ENCODE measurements at places on chromosomes 12 and 14. TPM values are rescaled to one million over a fixed set of nuclear protein-coding genes. Genes with fewer than 3 reads are reported as not detected.

DNA sequence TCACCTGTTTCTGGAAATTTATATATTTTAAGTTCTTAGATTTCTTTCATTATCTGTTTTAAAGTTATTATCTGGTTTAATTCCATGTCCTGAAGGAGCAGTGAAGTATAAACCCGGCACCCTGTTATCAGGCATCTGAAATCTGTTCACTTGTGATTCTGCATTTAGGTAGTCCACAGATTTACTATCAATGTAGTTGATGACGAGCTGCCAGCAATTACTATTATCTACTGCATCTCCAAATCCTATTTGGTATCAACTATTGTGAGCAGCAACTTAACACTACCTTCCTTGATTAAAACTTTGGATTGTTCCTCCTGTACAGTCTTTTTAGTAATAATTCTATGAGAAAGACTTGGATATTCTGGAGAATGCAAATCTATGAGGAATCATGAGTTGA is 36.1 kb downstream of the PRORP start:
- H3K27ac ChIP-seq, result no peak overlapping the region
- H3K4me1 ChIP-seq, result peaks cover 10% of the 10 kb centered on the region
- DNase-seq, result no peak
- H3K36me3 ChIP-seq, result peaks cover 10% of the 10 kb centered on the region
- no peaks in the 10 kb centered on the region for H3K27me3 ChIP-seq

DNA sequence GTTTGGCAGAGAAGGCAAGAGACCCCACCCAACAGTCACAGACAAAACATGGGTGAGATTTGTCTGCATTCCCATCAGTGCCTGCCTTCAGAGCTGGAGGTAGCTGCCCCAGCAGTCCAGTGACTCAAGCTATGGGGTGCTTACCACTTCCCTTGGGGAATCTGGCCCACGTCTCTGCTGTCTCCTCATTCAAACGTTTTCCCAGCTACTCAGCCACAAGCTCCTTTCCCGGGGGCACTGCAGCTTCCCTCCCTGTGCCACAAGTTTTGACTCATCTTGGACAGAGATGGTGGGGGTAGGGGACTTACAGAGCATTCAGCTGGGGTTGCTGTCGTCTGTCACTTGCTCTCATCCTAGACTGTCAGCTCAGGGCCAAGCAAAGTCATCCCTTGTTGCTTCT is 66.6 kb downstream of the FBXL14 start:
- H3K27me3 ChIP-seq, result peaks cover 68% of the 10 kb centered on the region
- no peak overlapping the region for H3K4me3 ChIP-seq
- H3K4me1 ChIP-seq, result peaks cover 22% of the 10 kb centered on the region
- H3K27ac ChIP-seq, result no peak overlapping the region
- H3K36me3 ChIP-seq, result no peaks in the 10 kb centered on the region

LRCOL1 gene
- total RNA-seq, result not detected

GRCh38 chr12:70338531-70338930 is 27.6 kb upstream of the KCNMB4 start:
- H3K36me3 ChIP-seq, result peaks cover 76% of the 10 kb centered on the region
- no peaks in the 10 kb centered on the region for H3K4me1 ChIP-seq
- H3K27ac ChIP-seq, result no peak overlapping the region
- H3K4me3 ChIP-seq, result no peak overlapping the region
- DNase-seq, result no peak
- H3K27me3 ChIP-seq, result no peaks in the 10 kb centered on the region

LRRK2 gene
- 0.42 TPM for total RNA-seq

SLC17A8 gene
- total RNA-seq, result not detected

- H3K27ac ChIP-seq, result no peak overlapping the region
- H3K4me1 ChIP-seq, result no peaks in the 10 kb centered on the region
- no peak overlapping the region for H3K4me3 ChIP-seq
- H3K27me3 ChIP-seq, result no peaks in the 10 kb centered on the region
- H3K36me3 ChIP-seq, result no peaks in the 10 kb centered on the region
These were observed 9.9 kb downstream of the RNASE9 start for GRCh38 chr14:20550926-20551325.

DNA sequence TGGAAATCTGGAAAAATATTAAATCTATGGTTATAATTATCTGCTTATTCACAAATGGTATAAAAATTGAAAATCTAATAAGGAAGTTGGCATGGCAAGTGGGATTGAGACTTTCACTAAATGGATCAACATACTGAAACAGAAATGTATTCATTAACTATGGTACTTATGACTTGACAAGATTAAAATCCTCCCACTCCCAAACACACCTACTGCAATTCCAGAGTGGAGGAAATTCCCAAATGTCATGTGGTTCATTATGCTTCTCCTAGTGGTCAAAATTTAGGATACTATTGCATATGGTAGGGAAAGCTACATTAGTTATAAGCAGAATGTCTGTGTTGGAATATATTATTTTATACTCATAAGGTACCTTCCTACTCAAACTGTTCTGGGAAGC is 265.3 kb upstream of the PRICKLE1 start:
- H3K27me3 ChIP-seq, result no peaks in the 10 kb centered on the region
- H3K27ac ChIP-seq, result no peak overlapping the region
- DNase-seq, result no peak
- no peaks in the 10 kb centered on the region for H3K36me3 ChIP-seq
- no peak overlapping the region for H3K4me3 ChIP-seq
- H3K4me1 ChIP-seq, result no peaks in the 10 kb centered on the region

DNA sequence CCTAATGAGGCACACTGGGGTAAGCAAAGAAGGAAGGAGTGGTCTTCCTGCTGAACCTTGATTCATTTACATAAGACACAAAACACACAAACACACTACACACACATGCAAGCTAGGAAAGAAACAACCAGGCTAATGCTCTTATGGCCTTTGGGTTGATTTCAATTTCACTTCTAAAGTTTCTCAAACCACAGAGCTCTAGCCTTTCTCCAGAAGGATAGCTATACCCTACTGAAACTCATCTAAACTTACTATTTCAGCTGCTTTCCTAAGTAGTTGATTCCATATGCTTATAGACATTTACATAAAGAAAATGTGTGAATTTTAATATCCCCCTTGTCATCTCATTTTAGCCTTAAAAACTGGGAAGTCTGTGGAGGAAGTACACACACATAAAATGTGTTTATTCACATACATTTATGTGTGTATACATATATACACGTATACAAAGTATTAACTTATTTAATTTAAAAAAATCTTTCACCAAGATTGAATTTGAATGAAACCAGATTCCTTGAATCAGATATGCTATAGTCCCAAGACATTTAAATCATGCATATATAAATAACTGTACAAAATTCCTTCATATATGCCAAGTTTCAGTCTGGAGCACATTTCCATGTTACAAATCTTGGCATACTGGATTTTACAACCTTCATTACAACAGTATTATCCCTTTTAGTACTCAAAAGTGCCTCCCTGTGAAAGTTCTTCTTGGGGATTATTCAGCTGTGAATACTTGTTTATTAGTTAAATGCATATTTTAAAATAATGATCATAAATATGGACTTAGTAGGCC is 231.8 kb upstream of the NPAS3 start:
- no peak overlapping the region for H3K4me3 ChIP-seq
- H3K27ac ChIP-seq, result no peak overlapping the region
- no peaks in the 10 kb centered on the region for H3K36me3 ChIP-seq
- no peaks in the 10 kb centered on the region for H3K27me3 ChIP-seq
- no peak for DNase-seq

- no peaks in the 10 kb centered on the region for H3K27me3 ChIP-seq
- H3K4me3 ChIP-seq, result no peak overlapping the region
- peaks cover 18% of the 10 kb centered on the region for H3K4me1 ChIP-seq
- H3K36me3 ChIP-seq, result no peaks in the 10 kb centered on the region
- H3K27ac ChIP-seq, result no peak overlapping the region
- DNase-seq, result no peak
These were observed 1.1 kb downstream of the EMP1 start for GRCh38 chr12:13197526-13198143.

PUS1 gene
- total RNA-seq, result 18.2 TPM

DNA sequence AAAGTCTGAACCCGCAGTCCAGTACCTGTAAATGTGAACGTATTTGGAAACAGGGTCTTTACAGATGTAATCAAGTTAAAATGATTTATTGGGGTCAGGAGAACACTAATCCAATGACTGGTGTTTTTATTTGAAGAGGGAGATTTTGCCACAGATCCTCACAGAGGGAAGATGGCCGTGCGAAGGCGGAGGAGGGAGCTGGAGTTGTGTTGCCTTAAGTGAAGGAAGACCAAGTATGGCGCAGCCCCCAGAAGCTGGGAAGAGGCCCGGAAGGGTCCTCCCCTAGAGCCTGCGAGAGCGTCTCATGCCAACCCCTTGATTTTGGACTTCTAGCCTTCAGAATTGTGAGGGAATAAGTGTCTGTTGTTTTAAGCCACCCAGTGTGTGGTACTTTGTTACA is 102.8 kb upstream of the NUDT4 start:
- H3K36me3 ChIP-seq, result no peaks in the 10 kb centered on the region
- DNase-seq, result no peak
- peaks cover 4% of the 10 kb centered on the region for H3K4me1 ChIP-seq

CFAP251 gene
- 0.28 TPM for total RNA-seq

HEBP1 gene
- total RNA-seq, result 12.5 TPM

DNA sequence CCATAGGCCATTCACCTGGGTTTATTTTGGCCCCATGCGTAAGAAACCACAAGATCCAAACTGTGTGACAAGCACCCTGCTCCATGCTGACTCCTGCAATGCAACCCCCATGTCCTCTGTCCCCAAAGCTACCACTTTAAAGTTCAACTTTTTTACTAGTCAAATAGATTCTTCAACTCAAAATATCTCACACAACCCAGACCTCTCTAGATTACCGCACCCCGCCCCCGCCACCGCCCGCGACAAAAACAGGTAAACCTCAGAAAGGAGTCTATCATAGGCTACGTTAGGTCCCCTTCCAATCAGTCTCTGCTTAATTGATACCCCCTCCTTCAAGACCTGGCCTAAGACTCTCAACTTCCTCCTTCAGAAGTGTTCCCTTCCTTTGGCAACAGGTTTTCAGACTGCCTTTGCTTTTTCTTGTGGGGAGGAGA is 2.2 kb downstream of the ZFP36L1 start:
- H3K27ac ChIP-seq, result peak overlapping the region; percentile 100
- peaks cover 52% of the 10 kb centered on the region for H3K4me1 ChIP-seq
- H3K27me3 ChIP-seq, result no peaks in the 10 kb centered on the region
- peak overlapping the region; percentile 98 for H3K4me3 ChIP-seq
- DNase-seq, result peak; percentile 44

GRCh38 chr12:127130506-127131124 is 1136.4 kb upstream of the TMEM132C start:
- no peak overlapping the region for H3K4me3 ChIP-seq
- no peak overlapping the region for H3K27ac ChIP-seq
- no peaks in the 10 kb centered on the region for H3K36me3 ChIP-seq

DNA sequence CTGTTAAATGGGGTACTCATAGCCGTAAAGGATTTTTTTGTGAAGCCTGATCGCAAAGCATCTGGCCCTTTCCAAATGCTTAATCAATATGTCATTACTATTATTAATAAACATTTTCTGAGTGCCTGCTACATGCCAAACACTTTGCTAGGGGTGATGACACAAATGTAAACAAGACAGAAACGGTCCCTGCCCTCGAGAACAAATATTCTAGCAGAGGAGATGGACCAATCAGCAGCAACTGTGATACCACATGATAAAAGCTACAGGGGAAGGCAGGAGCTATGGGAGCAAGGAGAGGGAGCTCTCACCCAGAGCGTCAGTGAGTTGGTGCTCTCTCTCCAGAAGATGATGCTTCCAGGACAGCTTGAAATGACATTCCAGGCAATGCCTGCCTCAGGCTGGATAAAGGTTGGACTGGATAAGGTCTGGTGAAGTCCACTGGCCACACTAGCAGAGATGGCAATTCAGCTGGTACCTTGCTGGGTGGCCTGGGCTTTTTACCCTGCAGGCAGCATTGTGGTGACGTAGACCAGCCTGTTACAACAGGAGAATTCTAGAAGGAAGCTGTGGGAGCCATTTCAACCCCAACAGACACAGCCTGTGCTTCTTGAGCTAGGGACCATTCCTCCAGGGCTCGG is 41.1 kb downstream of the ERH start:
- peaks cover 17% of the 10 kb centered on the region for H3K4me1 ChIP-seq
- no peaks in the 10 kb centered on the region for H3K27me3 ChIP-seq
- H3K4me3 ChIP-seq, result no peak overlapping the region
- H3K36me3 ChIP-seq, result no peaks in the 10 kb centered on the region

DNA sequence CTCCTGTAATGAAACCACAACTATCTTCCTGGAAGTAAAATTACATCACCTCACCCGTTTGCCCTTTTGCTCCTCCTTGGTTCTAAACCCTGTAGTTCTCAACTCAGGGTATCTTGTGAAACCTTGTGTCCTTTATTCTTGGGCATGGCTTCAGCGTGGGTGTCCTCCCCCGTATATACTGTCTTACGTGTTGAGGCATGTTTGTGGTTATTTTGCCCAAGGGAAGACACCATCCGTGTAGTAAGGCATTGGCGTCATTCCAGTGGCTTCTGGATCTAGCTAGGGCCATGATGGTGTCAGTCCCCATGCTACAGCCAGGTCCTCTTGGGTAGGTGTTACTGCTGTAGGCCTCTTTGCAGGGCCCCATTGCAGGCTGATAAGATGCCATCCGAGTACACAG is 115.4 kb downstream of the ZFP36L1 start:
- no peak overlapping the region for H3K4me3 ChIP-seq
- no peak for DNase-seq
- no peaks in the 10 kb centered on the region for H3K36me3 ChIP-seq
- H3K27ac ChIP-seq, result no peak overlapping the region
- H3K27me3 ChIP-seq, result no peaks in the 10 kb centered on the region
- peaks cover 19% of the 10 kb centered on the region for H3K4me1 ChIP-seq

HAL gene
- total RNA-seq, result 0.25 TPM

GRCh38 chr12:13313886-13314285 is 117.4 kb downstream of the EMP1 start:
- DNase-seq, result no peak
- no peak overlapping the region for H3K4me3 ChIP-seq
- no peak overlapping the region for H3K27ac ChIP-seq
- H3K27me3 ChIP-seq, result peaks cover 5% of the 10 kb centered on the region
- no peaks in the 10 kb centered on the region for H3K4me1 ChIP-seq
- H3K36me3 ChIP-seq, result no peaks in the 10 kb centered on the region

Data from CD4-positive, alpha-beta T cell (primary cell).